ENCODE measurements at places on chromosomes 12 and 14.

- DNase-seq = peak; percentile 4
Observed at GRCh38 chr12:50055831-50056638, 1.4 kb upstream of the ASIC1 start.

DNA sequence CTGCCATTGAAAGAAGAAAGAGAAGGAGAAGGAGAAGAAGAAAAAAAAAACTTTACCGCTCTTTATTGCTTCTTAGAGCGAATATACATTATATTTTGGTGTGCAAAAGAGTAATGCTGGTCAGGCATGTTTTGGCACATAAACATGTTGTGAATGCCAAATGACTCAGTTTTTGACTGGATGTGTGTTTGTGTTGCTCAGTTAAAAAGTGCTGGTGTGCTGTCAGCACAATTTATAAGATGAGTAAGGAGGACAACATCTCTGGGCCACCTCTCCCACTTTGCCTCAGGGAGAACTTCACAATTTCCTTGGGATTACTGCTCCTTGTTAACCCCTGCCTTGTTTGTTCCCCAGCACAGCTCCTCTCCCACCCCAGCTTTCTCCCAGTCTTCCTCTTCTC lies 584.8 kb downstream of the ETNK1 start:
- DNase-seq = no peak

DNA sequence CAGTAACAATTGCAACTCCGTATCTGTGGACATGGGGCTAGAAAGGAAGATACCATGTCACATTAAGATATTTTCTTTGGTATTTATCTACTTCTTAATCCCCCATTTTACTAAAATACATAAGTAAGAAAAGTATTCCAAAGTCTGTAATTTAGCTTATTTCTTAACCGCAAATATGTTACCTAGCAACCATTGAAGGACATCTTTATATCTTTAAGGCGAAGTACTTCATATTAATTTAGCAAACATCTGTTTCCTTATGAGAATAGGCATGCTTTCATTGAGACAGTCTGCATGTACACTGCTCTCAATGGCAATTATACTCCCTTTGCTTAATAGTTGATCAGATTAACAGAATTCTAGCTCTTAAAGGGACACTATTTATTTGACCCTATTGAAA lies 88.8 kb downstream of the NAV3 start:
- no peak for DNase-seq

DNA sequence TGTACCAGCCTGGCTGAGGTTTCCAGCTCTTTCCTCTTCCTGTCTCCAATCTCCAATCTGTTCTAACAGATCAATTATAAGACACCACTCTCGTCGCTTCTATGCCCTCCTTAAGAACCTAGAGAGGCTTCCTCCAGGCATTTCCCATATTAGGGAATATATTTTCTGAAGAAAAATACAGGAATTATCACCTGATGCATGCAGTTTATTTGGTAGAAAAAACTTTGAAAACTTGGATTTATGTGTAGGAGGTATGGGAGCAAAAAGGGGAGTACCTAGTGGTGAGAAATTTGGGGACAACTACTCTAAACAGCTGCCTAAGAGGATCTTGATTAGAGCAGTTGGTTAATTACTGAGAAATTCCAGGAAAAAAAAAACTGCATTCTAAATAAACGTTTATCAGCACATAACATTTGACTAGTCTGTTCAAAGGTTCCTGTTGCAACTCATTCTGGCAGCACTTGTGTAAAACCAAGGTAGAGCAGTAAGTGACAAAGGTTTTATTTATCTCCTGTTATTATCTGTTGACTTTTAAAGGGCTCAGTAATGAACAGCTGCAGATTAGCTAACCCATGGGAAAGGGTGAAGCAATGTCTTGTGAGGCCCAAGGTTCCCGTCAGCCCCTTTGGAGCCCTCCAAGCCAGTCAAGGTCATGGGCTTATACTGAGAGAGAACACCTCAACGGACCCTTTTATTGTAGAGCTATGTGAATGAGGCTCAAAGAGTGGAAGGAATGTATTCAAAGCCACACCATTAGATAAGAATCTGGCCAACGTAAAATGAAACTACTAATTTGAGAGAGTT lies 36.4 kb upstream of the NR1H4 start:
- no peak for DNase-seq

- peak; percentile 61 for DNase-seq
Observed at GRCh38 chr14:60356906-60357550, 108.0 kb downstream of the PPM1A start.

DNA sequence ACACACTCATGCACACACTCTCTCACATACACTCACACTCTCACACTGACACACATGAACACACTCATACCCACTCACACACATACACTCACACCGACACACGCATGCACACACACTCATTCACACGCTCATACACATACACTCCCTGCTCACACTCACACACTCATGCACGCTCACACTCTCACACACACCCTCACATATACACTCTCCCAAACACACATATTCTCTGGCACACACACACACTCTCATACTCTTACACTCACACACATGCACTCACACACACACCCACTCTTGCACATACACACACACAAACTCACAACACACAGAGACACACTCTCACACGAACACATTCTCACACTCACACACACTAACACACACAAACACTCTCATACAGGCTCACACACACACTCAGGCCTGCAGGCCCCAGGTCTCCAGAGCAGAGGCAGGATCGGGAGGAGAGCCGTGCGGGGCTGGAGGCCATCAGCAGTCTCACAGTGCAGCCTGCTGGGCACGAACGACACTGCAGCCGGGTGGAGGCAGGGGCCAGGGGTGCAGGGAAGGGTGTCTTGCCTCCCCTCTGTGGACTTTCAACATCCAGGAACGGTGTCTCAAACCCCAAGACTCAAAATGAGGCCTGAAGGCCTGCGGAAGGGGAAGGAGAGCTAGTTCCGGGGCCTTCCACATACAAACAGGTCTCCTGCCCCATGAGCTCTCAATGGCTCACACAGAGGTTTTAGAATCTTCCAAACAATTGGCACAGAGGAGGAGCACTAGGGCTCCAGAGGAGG lies 148.7 kb downstream of the ANO2 start:
- peak; percentile 12 for DNase-seq

GRCh38 chr12:129269756-129270495 lies 416.6 kb downstream of the GLT1D1 start:
- no peak for DNase-seq

DNA sequence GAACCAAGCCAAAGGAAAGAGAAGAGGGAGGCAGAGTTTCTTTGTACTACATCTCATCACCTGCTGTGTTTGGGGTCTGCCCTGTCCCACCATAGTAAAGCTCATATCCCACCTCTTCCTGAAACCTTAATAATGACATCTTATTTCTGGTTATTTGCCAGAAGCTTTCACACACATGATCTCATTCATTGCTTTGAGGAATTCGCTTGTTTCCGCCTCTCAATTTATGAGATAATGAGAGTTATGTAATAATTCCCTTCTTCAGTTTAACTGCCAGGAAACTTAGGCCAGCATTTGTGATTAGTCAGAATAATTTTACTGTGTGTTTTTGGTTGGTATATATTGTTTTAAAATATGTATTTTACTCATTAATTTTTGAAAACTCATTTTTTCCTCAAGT lies 205.2 kb downstream of the CACNA1C start:
- DNase-seq = no peak

GRCh38 chr12:85394065-85394464 lies 114.0 kb downstream of the ALX1 start:
- no peak for DNase-seq

DNA sequence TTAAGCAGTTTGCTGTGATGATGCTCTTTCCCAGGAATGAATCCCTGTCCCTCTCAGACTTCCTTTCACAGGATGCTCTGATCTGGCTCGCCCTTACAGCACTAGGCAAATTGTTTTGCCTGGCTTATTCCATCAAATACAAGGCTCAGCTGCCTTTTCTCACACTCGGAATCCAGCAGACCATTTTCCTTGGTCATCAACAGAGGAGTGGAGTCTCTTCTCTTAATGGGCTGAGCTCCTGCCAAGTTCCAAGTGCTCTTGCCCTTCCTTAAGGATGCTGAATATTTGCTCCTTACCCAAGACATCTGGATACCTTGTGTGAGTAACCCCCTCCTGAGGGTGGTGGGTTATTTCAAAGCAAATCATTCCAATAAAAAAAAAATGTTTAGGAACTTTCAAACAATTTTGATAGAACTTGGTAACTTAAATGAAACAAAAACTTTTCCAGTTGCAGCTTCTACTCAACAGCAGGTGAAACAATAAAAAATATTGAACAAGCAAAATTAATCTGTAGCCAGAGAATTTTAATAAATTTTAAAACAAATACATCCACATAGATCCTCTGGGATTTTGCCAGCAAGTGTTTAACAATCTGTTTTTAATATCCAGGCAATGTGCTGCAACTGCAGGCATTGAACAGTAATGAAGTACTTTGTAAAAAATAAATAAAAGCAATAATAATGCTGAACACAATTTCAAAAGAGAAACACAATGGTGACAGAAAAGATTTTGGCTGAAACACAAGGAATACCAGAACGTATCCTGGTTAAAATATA lies 264.0 kb upstream of the FAR2 start:
- DNase-seq = no peak

DNA sequence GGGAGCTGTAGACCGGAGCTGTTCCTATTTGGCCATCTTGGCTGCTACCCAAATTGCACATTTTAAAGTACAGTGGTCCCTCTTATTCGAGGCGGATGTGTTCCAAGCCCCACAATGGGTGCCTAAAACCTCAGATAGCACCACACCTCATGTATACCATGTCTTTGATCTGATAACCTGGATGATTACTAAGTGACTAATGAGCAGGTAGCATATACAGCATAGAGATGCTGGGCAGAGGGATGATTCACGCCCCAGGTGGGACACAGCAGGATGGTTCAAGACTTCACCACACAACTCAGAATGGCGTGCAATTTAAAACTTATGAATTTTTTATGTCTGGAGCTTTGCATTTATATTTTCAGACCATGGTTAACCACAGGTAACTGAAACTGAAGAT lies 255.0 kb downstream of the AKAP6 start:
- no peak for DNase-seq

GRCh38 chr14:54788701-54789100 lies 113.9 kb downstream of the GCH1 start:
- no peak for DNase-seq

- no peak for DNase-seq
Observed at GRCh38 chr14:95140060-95140858, 17.1 kb downstream of the DICER1 start.

DNA sequence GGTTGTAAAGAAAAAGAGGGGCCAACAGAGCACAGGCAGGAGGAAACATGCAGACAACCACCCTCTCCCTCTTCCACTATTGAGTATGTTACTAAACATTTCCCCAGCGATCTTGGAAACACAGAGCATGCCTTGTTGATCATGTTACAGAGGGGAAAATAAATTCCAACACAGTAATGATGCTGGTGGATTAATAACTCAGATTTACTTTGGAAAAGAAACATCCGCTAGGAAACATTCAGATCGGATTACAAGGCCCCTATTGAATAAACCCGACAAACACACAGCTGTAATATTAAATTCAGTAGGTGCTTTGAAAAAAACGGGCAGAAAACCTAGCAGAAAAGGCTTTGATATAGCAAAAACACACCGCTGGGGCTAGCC lies 5.4 kb downstream of the BMP4 start:
- no peak for DNase-seq

DNA sequence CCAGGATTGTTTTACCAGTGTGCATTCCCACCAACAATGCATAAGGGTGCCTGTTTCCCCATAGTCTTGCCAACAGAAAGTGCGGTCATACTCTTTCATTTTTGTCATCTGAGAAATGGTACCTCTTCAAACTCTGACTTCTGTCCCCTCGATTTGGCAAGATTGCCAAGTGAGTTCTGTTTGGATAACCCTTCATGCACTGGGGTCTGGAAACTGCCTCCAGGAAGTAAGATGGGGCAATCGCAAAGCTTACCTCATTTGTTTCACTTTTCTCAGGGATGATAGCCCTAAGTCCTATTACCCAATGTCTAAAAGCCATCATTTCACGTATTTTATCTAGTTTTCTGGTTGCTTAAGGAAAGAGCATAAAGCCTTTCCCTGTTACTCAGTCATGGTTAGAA lies 28.6 kb upstream of the NR1H4 start:
- DNase-seq = no peak

DNA sequence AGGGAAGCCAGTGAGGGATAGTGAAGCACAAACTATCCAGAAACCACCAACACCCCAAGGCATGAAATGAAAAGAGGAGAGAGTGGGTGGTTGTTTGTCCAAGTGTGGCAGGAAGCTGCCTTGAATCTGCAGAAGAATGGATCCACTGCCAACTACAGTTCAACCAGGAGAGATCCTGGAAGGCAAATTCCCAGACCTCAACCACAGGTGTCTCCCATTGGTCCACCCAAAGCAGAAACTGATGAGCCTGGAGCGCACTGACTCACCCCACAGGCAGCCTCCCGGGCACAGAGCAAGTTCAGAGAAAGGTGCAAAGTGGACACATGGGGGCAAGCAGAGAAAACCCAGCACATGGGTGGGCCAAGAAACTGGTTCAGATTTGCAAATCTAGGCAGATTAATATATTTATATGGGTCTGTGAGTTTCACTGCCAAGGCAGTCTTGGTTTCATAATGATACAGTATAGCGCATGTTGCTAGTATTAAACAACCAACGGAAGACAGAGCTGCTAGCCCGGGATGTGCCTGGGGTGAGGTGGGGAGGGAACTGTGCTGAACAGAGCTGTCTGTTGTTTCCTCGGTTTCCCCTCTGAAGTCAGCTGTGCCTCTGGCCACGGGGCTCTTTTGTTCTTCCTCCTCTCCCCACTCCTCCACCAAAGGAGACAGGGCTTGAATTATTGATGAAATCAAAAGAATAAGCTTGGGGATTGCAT lies 416.2 kb upstream of the CCDC196 start:
- DNase-seq = no peak

DNA sequence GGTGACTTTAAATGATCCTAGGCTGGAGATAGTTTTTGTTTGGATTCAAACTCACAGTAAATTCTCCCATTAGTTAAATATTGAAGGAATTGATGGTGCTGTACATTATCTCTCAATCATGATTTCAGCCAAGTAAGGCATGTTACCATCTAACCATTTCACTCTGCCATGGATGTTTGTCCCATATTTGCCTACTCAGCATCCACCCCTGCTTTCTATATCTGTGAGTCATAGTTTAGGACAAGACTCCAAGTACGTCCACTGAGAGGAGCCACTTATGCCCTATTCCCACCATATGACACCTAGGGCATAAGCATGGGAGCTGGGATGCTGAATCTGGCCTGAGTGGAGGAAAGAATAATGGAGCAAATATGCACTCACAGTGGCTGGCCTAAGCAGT lies 155.2 kb downstream of the RPL10L start:
- DNase-seq = no peak

DNA sequence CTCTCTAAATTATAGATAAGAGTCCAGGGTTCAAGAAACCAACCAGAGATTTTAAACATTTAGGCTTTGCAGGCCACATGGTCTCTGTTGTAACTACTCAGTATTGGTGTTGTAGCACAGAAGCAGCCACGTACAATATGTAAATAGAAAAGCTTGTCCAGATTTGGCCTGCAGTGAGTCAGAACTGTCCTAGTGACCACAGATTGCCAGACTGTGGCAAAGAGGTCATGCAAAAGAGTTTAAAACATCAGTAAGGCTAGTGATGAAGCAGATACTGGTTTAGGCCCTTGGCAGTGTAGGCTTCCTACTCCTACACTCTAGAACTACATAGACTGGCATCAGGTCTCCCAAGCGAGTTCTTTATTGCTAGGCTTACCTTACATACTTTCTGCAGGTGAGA lies 117.6 kb upstream of the GARIN6 start:
- DNase-seq = no peak

Data from NCI-H345 (cell line).